ENCODE measurements at places on chromosomes 2 and 18.

- DNase-seq, result no peak
Observed at GRCh38 chr18:961644-962355, 57.1 kb downstream of the ADCYAP1 start.

DNA sequence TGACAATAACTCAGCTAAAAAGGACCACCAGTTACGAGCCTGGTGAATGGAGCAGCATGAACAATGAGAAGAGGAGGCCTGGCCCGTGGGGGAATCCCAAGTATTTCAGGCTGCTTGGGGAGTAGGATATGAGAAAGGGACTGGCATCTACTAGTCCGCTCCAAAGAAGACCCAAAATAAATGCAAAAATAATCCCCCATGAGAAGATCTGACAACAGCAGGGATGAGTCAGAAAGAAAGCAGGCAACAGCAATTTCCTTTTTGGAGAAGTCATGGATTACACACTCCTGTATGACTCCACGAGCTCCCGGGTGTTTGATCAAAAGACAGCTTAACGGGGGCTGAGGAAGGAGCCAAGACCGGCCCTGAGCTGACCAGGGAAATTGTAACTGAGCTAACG is 111.4 kb downstream of the SOX11 start:
- DNase-seq, result no peak

- no peak for DNase-seq
Observed at GRCh38 chr2:133484784-133485183, 83.5 kb downstream of the NCKAP5 start.

DNA sequence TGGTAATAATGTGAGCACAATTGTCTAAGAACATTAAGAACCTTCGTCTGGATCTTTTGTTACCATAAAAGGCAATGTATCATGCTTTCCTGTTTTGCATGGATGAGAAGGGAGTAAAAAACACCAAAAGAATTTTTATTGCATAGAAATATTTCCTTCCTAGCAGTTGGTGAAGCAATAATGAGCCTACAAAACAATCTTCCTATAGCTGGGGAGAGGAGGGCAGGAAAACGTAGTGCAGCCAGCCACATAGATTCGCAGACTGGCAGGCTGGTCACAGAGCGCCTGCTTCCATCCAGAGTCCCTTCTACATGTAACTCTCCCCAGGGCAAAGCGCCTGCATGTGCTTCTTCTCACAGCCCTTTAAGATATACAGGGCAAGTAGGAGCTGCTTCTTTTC is 190.4 kb downstream of the BABAM2 start:
- DNase-seq, result no peak

DNA sequence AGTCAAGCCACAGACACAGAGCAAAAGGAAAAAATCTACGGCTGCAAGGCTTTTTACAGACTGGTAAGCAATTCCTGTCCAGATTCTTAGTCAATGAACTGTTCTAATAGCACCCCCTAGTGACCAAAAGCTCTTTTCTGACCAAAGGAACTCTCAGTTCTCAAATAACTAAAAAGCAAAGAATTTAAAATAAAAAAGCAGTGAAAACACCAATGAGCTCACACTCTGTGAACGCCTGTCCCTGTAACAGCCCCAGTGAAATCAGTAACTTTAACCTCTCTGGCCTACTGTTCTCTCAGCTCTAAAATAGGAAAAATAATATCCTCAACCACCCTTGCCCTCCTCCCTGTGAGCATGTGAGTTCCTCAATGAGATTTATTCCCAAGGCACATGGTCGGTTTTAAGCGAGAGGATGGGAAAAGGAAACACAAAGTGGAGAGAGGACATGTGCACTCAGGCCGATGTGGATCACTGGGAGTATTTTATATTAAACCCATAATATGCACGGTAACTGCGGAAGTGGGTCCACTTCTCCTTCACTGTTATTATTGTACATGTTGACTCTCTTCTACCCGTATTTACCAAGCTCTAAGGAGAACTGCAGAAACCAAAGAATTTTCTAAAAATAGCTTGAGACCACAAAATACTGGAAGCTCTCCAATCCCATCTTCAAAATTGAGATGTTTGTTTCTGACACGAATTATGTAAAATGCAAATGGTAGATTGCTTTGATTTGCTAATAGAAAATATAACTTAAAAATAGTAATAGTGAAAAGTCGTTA is 128.5 kb downstream of the STK39 start:
- peak; percentile 18 for DNase-seq

DNA sequence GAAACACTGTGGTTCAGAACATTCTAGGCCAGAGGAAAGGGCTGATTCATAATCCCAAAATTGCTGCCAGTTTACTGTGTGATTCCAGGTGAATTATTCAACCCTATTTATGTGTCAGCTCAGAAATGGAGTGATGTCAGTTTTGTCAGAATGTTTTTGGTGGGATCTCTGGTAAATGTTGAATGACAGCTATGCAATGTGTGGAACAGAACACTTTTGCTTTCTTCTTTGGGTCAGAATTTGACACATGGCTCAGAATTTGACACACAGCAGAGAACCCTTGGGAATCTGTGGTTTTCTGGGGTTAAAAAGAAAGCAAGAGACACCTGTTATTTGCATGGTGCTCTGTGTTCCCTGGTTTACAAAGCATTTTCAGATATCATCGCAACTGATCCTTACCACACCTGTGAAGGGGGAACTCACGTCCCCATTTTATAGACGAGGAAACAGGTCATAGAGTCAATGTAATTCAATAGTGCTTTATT is 1.6 kb upstream of the MTA3 start:
- no peak for DNase-seq

DNA sequence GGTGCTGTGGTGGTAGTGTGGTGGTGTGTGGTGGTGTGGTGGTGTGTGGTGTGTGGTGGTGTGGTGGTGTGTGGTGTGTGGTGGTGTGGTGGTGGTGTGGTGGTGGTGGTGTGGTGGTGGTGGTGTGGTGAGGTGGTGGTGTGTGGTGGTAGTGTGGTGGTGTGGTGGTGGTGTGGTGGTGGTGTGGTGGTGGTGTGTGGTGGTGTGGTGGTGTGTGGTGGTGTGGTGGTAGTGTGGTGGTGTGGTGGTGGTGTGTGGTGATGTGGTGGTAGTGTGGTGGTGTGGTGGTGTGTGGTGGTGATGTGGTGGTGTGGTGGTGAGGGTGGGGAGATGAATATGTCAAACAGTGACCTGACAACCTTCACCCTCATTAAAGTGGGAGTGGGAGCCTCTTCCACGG is 55.6 kb upstream of the DLGAP1 start:
- no peak for DNase-seq

DNA sequence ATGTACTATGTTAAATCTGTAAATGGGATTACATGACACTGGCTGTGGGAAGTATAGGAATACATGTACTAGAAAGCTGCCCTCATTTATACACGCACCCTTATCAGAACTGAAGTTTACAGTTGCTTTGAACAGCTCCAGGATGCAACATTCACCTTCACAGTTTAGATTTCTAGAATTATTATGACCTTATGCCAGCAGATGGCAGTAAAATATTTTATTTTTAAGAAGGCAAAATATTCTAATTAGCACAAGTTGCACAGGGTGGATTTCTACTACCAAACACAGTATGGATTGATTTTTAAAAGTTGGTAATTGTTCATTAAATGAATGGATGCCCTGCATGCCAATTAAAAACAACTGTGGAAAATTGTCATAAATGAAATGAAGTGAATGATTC is 670.4 kb downstream of the KCNJ3 start:
- DNase-seq, result no peak

DNA sequence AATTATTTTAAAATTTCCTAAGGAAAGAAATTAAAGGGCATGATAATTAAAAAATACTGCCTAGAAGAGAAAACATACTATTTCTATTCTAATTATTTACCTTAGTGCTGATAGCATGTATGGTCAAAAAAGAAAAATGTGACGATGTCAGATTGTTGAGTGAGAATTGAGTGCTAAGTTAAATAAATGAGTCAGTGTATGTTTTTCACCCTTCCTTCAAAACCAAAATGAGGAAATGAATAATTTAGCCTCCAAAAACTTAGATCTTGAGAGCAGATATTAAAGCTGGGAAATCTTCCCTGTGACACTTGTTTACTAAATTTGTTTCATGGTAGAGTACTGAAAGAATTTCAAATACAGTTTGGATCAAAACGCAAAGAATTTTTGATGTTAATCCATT is 58.6 kb upstream of the NYAP2 start:
- DNase-seq, result no peak

DNA sequence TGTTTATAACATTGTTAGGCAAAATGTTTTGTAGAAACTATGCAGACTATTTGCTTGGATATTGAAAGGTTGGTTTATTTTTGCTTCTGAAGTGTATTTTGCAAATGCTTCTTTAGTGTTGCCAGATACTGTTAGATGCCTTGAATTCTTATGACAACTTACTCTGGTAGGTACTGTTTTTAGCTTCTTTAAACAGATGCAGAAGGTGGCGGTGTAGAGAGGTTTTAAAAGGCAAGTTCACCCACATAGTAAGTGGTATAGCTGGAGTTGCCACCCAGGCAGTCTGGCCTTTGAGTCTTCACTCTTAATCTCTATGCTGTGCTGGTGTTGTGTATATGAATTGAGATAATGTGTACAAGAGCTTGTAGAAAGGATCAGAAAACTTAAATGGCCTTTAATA is 3.6 kb downstream of the PCYOX1 start:
- no peak for DNase-seq

Data from progenitor cell of endocrine pancreas (in vitro differentiated cells).